ENCODE measurements at places on chromosomes 4 and X.
A peak's percentile ranks its signal among the peaks of the same experiment; 100 is the strongest.

DNA sequence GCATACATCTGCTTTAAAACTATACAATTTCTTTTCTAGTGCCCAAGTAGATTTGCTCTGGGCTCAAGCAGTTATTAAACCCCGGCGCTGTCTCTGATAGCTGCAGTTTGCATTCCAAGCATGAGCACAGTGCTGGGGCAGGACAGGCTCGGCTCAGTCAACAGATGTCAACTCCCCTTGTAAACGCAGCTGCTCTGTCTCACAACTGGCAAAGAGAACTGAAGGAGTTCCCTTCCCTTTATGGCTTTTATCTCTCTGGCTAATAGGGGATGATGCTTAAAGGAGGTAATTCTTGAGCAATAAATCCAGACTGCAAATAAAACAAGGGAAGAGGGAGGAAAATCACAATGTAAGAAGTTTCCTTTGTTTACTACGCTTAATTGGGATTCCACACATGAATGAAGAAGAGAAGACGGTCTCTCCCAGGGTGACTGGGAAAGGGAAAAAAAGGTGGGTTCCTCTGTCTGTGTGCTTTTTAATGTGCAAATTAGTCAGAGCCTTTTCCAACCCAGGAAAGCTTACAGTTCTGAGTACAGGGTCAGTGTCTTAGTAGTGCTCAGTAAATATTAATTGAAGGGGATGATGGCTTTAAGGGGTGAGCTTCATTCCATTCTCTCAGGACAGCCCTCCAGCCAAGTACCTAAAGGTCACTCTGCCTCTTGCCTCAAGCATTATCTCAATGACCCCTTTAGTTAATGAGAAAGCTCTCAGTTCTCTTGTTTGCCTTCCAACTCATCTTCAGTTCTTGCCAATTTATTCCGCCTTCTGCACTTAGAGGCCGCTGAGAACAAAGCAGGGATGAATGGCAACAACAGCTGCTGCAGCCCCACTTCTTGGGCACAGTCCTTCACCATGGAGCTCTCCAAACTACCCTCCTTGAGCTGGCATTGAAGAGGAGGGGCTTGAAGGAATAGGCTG is 155.7 kb upstream of the JADE1 start:
- no peak for DNase-seq

DNA sequence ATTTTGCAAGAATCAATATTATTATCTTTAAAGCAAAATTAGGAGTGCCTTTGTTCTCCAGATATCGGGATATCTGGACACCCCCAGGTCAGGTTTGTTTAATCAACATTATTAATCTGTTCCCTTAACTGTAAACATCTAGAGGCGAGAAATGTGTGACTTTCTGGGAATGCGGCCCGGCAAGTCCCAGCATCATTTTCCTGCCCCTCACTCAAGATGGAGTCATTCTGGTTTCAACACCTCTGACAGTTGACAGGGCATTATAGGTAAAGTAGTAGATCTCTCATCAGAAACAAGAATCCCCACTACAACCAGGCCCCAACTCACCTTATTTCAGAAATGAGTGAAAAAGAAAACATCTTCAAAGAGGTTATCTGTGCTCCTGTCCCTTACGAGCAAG is 331.6 kb upstream of the ZFP42 start:
- no peak for DNase-seq

DNA sequence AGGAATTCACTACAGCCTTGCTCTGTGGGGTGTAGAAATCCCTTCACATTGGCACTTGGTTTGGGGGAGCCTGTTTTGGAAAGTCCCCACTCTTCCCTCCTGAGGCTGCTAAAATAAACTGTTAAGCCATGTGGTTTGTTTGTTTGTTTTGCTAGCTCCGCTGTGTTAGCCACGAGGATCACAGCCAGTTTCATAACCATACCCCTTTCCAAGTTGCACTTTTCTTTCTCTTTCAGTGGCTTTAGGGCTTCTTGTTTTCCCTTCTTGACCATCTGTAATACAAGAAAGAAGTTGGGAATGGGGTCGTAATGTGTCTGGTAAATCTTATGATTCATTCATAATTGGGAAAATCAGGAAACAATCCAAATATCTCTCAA is 24.8 kb upstream of the UXT start:
- no peak for DNase-seq

GRCh38 chr4:124179506-124180186 is 532.9 kb downstream of the ANKRD50 start:
- DNase-seq: no peak

DNA sequence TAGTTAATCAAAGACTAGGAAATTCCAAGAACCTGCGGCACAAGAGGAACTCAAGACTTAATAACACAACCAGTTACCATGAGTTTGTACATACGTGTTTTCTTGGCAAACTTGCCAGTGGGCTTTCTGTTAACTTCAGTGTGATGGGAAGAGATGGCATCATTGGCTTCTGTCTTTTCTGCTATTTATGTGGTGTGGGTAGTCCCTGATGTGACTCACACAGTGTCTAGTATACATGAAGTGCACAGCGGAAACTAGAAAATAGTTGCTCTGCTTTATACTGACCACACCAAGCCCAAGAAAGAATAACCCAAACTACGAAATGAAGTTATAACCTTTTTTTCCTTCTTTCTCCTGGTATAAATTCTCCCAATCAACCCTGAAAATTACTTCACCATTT is 24.5 kb downstream of the DAPP1 start:
- DNase-seq: no peak

DNA sequence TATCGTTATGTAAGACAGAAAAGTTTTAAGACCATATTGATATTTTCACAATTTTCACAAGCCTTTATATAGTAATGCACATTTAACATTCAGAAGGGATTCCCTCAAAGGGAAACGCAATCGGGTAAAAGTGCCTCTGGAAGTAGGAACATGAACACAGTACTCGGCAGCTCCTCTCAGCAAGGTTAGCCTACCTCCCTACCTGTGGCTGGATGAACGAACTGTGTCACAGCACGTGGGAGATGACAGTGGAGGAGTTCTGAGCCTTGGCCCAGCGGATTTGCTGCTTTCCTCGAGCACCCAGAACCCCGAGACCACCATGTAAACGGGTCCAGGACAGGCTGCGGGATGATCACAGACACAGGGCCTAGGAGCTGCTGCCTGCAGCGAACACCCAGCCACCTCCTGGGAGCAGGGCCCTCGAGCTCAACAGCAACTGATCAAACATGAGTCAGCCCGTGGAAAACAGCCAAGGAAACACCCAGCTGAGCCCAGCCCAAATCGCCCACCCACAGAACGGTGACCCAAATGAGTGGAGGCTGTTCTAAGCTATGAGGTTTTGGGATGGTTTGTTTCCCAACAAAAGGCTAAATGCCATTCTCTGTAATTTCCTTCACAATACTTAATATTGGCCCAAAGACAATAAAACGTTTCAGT is 30.4 kb downstream of the FAT1 start:
- DNase-seq: no peak

DNA sequence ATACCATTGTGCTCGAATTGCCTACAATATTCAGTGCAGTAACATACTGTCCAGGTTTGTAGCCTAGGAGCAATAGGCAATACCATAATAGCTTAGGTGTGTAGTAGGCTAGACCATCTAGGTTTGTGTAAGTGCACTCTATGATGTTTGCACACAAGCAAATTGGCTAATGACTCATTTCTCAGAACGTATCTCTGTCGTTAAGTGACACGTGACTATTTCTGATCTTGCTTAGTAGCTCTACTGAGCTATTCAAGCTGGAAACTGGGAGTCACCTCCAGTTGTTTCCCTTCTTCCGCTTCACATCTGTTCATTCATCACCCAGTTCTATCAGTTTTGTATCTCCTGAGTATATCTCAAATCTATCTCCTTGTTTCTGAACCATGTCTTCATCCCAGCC is 86.1 kb downstream of the HNRNPD start:
- DNase-seq: no peak

DNA sequence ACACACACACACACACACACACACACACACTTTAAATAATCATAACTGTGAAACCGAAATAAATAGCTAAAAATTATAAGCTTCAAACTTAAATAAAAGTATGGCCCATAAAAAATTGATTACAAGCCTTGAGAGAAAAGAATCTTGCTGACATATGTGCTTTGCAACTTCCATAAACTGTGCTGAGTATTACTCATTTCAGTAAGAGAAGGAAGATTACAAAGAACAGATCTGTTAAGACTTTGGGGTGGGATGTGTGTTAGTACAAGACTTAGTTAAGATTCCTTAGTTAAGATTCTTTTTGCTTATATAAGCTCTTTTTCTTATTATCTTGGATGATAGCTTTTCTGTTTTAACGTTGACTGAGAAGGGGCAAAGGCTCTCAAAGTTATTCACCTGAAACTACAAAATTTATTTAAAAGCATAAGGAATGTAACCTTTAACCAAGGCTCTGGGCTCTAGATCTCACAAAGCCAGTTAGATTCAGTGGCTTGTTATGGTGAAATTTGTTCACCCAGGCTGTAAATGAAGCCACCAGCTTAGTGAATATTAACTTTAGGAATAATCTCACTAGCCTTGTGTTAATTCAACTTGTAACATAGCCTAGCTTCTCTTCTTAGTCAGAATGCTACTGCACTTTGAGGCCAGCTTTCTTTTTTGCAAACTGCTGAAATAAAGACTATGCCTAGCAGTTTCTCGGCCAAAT is 58.2 kb downstream of the ARSJ start:
- no peak for DNase-seq

GRCh38 chr4:57640391-57641100 is 530.4 kb upstream of the IGFBP7 start:
- DNase-seq: no peak

DNA sequence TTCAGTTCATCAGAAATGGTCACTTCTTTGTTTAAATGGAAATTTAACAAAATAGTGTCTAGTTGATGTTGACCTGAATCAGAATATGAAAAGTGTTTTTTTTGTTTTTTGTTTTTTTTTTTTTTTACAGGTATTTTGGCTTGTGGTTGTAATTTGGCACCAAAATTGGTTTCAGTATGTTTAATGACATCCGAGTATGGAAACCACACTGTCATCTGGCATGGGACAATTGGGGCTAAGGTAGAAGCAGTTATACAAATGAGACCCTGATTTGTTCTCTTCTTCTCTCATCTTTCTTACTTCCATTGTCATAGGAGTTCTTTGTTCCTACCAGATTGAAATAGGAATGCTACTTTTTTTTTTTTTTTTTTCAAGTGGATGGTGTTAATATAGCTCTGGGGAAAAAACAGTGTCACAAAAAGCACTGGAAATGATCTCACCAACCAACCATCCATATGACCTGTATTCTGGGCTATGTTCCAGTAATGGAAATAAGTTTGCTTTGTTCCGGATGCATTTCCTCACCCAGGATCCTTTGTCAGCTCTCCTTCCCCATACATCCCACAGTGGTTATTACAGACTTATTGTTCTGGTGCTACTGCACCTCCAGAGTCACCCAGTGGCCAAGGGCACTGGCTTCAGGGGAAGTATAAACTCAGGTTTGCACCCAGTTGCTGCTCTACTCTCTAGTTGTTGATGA is 95.8 kb downstream of the ATXN3L start:
- peak; percentile 1 for DNase-seq

DNA sequence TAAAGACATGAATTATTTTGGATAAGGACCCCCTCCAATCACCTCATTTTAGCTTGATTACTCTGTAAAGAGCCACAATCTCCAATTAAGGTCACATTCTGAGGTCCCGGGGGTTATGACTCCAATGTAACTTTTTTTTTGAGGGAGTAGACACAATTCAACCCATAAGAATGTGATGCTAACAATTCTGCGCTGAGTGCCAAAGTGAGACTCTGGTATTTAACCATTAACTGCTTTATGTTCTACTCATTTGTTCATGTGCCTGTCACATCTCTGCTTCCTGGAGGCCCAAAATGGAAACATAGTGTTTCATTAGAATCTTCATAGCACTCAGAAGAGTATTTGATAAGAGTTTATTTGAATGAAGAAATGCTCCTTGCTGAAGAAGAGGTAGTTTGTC is 234.8 kb downstream of the CPE start:
- DNase-seq: no peak

- no peak for DNase-seq
These were observed 981 bp downstream of the TET2 start for GRCh38 chr4:105147553-105148161.

- no peak for DNase-seq
These were observed 27.1 kb upstream of the CFAP299 start for GRCh38 chr4:80308466-80308822.

DNA sequence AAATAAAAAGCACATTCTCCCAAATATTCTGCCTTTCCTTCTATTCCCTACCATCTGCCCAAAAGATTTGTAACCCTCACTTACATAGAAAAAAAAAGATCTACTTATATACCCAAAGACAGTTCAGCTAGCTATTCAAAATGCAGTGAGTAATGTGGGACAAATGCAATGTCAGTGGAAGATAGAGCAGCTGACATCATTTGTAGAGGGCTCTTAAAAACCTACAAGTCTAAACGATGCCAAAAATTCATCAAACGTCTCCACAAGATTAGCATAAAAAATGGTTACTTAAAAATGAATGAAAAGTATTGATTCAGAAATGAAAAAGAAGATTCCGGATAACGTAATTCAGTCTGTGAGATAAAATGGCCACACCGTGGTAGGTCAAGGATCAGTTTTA is 96.5 kb downstream of the ASB9 start:
- no peak for DNase-seq

DNA sequence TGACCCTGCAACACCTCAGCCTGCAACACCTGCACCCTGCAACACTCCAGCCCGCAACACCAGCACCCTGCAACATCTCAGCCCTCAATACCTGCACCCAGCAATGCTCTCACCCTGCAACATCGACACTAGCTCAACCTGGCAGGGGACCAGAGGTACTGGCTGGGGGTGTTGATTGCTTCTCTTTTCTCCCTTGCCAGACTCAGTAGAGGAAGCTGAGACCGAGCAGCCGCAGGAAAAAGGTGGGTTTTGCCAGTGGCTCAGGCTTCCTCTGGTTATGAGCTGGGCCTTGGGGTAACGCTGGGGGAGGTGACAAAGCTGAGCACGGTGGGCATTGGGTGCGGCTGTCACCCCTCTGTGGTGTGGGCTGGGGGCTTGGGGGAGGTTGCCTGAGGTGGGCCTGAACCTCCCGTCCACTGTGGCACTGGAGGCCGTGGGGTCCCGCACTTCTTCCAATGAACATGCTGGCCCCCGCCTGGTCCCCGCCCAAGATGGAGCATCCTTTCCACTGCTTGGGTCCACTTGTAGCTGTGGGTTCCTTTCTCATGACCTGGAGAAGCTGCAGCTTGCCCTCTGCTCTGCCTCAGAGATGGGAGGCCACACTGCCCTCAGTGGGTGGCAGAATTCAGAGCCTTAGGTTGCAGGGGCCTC is 26.0 kb downstream of the SH3TC1 start:
- no peak for DNase-seq

GRCh38 chrX:106672527-106672926 is 54.0 kb upstream of the RNF128 start:
- DNase-seq: no peak

DNA sequence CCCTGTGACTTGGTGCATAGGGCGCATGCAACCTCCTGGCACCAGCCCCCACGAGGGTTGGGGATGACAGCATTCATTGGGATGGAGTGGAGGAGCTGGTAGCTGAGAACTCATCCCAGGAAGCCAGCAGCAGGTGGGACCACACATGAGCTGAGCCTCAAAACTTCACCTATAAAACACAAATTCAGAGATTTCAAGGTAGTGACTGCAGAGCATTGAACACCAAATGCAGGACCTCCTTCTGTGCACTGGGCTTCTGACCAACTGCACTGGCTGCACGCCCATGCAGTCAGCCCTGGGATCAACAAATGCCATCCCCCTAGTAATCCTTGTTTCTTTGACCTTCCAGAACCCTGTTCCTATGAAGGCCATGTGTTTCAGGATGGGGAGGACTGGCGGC is 197.8 kb downstream of the FRAS1 start:
- DNase-seq: no peak
